ENCODE measurements at places on chromosomes 7 and 10.

GRCh38 chr10:78381107-78381506 lies 347.4 kb downstream of the RPS24 start:
- no peak for DNase-seq

DNA sequence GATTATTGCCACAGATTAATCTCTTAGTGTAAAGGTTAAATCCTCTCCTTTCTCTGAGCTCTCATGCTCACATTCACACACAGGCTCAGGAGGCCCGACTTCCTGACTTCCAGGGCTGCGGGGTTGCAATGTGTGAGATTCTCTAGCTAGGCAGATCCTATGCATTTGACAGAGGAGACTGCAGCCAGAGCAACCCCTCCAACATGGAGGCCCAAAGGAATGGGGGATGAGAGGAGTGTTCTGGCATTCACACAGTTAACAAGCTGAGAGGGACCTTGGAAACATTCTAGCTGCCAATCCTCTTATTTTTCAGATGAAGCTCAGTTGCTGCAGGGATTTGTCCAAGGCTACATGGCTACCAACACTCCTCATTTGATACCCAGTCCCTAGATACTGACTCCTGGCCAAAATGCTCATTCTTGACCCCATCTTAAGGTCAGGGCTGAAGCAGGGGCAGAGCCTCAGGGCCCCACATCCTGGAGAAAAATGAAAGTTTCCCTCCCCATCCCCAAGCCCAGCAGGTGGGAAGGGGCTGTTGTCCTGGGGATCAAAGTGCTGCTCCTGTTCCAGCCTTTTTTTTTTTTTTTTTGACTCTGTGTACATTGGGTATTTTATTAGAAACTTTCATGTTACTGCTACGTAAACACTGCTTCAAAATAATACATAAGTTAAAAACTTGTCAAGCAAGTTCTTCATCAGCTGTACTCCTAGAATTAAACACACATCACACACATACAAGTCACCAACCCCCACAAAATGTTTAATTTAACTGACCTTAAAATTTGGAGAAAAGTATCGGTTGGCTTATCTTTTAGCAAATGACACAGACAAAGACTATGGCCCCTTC lies 325.6 kb downstream of the PLXNA4 start:
- DNase-seq = no peak

DNA sequence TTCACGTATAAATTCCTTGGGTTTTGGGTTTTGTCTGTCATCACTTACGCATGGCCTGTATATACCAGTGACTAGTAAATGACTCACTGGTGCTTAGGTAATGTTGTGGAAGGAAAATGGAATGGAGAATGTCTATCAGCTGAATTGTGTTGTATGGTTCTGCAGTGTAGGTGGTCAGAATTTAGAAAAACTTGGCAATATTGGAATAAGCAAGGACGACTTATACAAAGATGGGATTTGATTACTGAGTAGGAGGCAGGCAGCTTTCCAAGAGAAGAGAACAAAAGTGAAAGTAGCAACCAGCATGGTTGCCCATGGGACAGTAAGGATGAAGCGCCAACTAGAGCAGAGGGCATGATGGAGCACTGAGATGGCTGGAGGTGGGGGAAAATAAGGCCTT lies 168.6 kb upstream of the CSTF2T start:
- no peak for DNase-seq

DNA sequence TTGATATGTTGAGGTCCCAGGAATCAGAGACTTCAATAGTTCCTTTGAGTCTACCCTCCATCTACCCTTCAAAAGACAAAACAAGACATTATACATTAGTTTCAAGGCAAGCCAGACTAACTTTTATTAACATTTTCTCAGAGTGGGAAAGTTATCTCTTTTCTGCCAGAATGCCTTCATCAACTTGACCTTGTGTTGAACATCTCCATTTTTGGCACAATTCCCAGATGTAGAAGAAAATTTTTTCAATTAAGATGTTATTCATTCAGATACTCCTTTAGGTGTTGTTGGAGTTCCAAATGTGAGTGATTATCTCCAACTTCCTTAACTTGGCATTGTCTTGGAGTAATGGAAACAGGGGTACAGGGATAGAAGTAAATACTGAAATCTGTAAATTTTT lies 59.1 kb downstream of the NRF1 start:
- DNase-seq = no peak

GRCh38 chr7:63080406-63080805 lies 918.2 kb upstream of the ZNF722 start:
- no peak for DNase-seq

DNA sequence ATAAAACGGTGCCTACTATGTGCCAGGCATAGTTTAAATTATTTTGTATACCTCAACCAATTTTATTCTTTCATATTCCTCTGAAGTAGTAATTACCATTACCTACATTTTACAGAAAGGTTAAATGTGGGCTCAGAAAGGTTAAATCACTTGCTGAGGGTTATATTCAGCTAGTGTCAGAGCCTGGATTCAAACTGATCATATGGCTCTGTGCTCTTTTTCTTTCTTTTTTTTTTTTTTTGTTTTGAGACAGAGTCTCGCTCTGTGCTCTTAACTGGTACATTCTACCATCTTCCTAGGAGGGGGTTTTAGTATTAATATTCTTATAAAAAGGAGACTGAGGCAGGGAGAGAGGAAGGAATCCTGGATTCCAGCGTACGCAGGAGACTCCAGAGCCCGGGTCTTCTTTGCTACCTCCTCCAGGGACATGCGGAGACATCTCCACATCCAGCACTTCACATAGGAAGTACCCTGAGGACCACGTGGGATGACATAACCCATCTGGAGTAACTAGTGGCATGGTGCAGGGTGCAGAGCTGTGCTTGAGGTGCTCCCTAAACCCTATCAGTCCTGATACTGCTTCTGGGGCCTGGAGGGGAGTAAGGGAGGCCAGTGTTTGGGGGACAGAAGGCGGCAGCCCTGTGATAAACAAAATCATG lies 29.6 kb upstream of the ATXN7L1 start:
- DNase-seq = no peak

Measured in stimulated activated CD8-positive, alpha-beta memory T cell treated with anti-CD3 and anti-CD28 coated beads, Interleukin-7, amount 100 ng/mL, for 24 hours (primary cell).